ENCODE measurements at places on chromosomes 7 and 10. TPM values are rescaled to one million over a fixed set of nuclear protein-coding genes. Genes with fewer than 3 reads are reported as not detected.
A peak's percentile ranks its signal among the peaks of the same experiment; 100 is the strongest.

OR13A1 gene
- not detected for total RNA-seq

DNA sequence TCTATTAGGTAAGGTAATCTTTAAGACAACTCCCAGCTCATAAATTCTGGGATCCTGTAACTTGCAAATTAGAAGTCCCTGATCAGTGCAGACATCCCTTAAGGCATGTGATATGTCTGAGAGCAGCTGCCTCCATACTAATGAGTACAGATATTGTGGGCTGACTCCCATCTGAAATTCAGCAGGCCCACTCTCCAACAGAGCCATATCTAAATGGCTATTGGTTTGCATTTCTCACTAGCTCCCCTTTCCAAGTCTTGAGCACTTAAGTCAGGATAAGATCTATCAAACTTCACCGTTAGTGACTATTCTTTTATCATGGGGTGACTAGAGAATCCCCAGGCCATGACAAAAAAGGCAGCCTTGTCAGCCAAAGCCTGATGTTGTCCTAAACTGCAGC lies 785.4 kb downstream of the IPMK start:
- no peaks in the 10 kb centered on the region for H3K27me3 ChIP-seq
- no peaks in the 10 kb centered on the region for H3K36me3 ChIP-seq

DNA sequence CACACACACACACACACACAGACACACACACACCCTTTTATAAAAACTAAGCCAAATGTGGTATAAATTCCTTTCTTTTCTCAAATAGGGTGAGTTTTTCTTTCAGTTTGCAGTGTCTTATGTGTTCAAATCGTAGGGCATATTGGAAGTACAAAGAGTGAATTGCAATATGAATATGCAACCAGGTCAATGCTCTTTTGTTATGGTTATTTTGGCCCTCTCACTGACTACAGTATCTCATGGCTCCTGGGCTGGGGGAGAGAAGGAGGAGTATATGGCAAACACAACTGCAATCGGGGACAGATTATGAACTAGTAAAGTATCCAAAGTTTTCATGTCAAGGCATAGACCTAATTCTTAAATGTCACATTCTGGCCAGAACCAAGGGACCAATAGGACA lies 301.9 kb downstream of the PLXDC2 start:
- DNase-seq = no peak
- H3K36me3 ChIP-seq = no peaks in the 10 kb centered on the region
- H3K27ac ChIP-seq = no peak overlapping the region
- no peaks in the 10 kb centered on the region for H3K4me1 ChIP-seq

DNA sequence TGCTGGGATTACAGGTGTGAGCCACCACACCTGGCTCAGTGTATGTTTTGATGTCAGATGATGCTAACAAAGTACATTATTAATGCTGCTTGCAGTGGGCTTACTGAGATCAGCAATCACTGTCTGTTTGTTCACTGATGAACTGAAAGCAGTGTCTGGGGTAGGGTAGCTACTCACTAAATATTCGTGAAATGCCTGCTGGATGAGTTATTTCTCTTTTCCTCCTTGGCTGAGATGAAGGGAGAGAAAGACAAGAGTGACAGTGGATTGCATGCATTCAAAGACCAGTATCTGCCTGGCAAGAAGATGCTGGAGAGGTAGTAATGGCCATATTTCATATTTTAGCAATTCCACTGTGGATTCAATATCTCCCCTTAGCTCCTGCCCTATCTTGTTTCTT lies 32.3 kb downstream of the FAM107B start:
- no peak for DNase-seq
- H3K4me3 ChIP-seq = no peak overlapping the region

- no peaks in the 10 kb centered on the region for H3K36me3 ChIP-seq
- no peaks in the 10 kb centered on the region for H3K27me3 ChIP-seq
- H3K27ac ChIP-seq = no peak overlapping the region
- no peak for DNase-seq
- no peak overlapping the region for H3K4me3 ChIP-seq
- peaks cover 9% of the 10 kb centered on the region for H3K4me1 ChIP-seq
These were observed 25.8 kb upstream of the EEPD1 start for GRCh38 chr7:36127075-36127740.

GRCh38 chr10:73887294-73888039 lies 13.1 kb upstream of the CAMK2G start:
- no peaks in the 10 kb centered on the region for H3K27me3 ChIP-seq
- H3K4me1 ChIP-seq = peaks cover 32% of the 10 kb centered on the region
- H3K4me3 ChIP-seq = no peak overlapping the region
- H3K36me3 ChIP-seq = no peaks in the 10 kb centered on the region

OR2A1 gene
- total RNA-seq = 1.4 TPM

GRCh38 chr7:33687625-33688024 lies 217.7 kb upstream of the BMPER start:
- H3K36me3 ChIP-seq = no peaks in the 10 kb centered on the region
- peaks cover 6% of the 10 kb centered on the region for H3K4me1 ChIP-seq
- no peak for DNase-seq
- no peak overlapping the region for H3K4me3 ChIP-seq

- no peaks in the 10 kb centered on the region for H3K27me3 ChIP-seq
- H3K36me3 ChIP-seq = peaks cover 7% of the 10 kb centered on the region
- H3K27ac ChIP-seq = no peak overlapping the region
- H3K4me3 ChIP-seq = no peak overlapping the region
- H3K4me1 ChIP-seq = peaks cover 25% of the 10 kb centered on the region
These were observed 174.8 kb downstream of the RTKN2 start for GRCh38 chr10:62093863-62094291.

EVX1 gene
- not detected for total RNA-seq

DNA sequence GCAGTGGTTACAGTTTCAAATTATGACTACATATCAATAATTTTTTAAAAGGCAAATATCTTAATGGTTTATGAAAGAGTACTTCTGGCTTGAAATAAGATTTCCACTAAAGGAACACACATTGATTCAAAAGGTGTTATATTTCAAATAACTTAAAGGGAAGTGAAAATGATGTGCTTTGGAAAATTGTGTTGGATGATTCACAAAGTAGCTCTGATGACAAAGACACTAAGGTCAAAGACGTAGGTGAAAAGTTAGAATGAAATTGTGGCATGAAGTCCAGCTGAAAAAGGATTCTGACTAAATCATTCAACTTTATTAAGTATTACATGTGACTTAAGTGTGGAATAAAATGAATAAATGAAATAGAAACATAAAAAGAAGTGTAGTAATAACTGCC lies 20.8 kb upstream of the OR2A5 start:
- H3K4me3 ChIP-seq = no peak overlapping the region
- no peak overlapping the region for H3K27ac ChIP-seq
- H3K4me1 ChIP-seq = no peaks in the 10 kb centered on the region
- no peaks in the 10 kb centered on the region for H3K27me3 ChIP-seq

DNA sequence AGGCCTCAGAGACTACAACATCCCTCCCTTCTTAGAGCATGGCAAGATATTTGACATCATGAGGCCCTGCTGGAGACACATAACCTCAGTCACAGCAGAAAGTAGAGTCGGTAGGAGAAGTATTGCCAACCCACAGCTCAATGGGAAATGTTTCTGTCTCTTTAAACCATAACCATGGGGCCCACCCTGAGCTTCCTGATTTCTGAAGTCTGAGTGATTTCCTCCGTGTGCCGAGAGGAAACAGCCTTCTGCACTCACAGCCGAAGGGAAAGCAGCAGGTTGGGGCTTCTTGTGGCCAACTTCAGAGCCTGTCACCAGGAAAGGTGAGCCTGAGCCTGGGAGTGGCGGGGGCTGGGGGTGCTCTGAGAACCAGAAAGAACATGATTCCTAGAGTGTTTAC lies at the start of gene GIMAP1:
TSS of gene GIMAP1 (plus strand) at position 246 of the 400 bp plus-strand sequence. CDS start 2,435 bp downstream, outside the sequence.
- no peak within 1 kb of the TSS for H3K4me3 ChIP-seq
- H3K4me1 ChIP-seq = no peaks in the 10 kb centered on the region
- H3K27me3 ChIP-seq = no peaks in the 10 kb centered on the region
- DNase-seq = peak; percentile 38
- peak within 1 kb of the TSS; percentile 53 for H3K27ac ChIP-seq

DNA sequence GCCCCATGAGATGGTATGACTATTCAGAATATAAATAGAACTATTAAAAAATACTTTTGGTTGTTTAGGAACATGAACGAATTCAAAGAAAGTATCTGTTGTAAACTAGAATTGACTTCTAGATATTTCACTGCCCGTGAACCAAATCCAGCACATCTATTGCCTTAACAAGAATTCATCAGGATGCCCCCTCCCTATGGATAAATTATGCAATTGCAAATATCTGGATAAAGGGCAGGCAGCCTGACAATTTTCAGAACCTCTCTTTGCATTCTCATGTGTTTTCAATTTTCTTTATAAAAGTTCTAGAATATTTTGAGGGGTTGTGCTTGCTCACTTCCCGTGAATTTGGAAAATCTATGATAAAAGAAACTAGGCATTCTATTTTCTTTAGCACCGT lies 822.1 kb upstream of the SORCS1 start:
- no peak overlapping the region for H3K27ac ChIP-seq
- no peaks in the 10 kb centered on the region for H3K4me1 ChIP-seq
- H3K27me3 ChIP-seq = no peaks in the 10 kb centered on the region
- no peaks in the 10 kb centered on the region for H3K36me3 ChIP-seq
- no peak overlapping the region for H3K4me3 ChIP-seq
- DNase-seq = no peak

Data from thyroid gland (tissue), 4 donors.